Activated CD8-positive, alpha-beta memory T cell treated with anti-CD3 and anti-CD28 coated beads for 1 hour (primary cell): ENCODE measurements at places on chromosomes 7 and 10.

GRCh38 chr10:22657566-22658225 lies 56.7 kb downstream of the PIP4K2A start:
- no peak for DNase-seq

DNA sequence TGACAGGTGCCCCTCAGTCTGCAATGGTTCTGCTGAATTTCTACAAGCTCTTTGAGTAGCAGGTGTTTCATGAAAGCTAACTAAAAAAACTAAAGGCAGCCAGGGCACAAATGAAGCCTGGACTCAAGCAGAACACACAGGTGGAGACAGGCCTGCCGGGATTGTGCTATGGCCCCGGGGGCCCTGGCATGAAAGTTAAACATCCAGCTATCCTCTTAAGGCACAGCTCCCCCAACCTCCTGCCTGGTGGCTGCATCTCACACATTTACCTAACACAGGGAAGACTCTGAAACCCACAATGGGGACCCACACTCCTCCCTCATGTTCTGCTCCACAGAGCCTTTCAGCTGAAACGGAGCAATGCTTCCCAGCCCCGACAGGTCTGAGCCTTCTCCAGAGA lies 76.3 kb upstream of the CAMK2B start:
- no peak for DNase-seq

DNA sequence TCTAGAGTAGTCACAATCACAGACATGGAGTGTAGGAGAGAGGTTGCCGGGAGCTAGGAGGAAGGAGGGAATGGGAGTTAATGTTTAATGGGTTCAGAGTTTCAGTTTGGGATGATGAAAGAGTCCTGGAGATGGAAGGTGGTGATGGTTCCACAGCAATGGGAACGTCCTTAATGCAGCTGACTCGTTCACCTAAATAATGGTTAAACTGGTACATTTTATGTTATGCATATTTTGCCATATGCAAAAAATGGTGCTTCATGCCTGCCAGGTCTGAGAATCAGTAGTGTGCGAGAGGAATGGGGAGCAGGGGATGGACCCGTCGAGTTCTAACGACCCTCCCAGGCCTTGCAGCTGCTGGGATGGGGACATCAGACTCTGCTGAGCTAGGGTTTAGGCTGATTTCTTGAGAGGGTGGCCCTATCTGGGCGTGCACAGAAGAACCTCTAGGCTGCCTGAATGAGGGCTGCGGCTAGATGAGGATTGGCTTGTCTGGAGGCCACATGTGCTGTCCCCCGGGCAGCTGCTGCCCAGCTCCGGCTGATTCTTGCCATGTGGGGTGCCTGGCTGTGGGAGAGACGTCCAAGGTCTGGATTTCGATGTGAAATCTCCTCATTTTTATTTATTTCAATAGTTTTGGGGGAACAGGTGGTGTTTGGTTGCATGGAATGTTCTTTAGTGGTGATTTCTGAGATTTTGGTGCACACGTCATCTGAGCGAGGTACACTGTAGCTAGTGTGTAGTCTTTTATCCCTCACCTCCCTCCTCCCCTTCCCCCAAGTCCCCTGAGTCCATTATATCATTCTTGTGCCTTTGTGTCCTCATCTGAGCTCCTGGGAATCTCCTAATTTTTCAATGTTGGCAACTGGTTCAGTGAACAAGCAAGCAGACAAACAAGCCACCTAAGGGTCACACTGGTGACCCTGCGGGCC lies 116.0 kb downstream of the GRK5 start:
- no peak for DNase-seq

- no peak for DNase-seq
Observed at GRCh38 chr7:138170959-138171703, 94.9 kb downstream of the AKR1D1 start.

DNA sequence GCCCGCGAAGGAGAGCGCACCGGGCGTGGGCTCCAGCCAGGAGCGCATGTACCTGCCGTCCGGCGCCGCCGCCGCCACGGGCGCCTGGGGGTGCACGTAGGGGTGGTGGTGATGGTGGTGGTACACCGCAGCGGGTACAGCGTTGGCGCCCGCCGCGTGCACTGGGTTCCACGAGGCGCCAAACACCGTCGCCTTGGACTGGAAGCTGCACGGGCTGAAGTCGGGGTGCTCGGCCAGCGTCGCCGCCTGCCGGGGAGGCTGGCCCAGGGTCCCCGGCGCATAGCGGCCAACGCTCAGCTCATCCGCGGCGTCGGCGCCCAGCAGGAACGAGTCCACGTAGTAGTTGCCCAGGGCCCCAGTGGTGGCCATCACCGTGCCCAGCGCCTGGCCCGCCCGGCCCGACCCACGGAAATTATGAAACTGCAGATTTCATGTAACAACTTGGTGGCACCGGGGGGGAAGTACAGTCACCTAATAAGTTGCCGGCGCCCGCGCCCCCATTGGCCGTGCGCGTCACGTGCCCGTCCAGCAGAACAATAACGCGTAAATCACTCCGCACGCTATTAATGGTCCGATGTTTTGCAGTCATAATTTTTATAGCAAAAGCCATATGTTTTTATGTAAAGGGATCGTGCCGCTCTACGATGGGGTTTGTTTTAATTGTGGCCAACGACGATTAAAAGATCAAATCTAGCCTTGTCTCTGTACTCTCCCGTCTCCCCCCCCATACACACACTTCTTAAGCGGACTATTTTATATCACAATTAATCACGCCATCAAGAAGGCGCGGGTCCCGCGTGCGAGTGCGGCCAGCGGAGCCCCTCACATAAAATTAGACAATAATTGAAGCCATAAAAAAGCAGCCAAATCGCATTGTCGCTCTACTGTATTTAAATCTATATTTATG lies at the start of gene HOXA9:
Gene HOXA9 (minus strand): TSS at position 449 of the 907 bp plus-strand sequence. CDS start 80 bp downstream, at position 369.
- no peak for DNase-seq

DNA sequence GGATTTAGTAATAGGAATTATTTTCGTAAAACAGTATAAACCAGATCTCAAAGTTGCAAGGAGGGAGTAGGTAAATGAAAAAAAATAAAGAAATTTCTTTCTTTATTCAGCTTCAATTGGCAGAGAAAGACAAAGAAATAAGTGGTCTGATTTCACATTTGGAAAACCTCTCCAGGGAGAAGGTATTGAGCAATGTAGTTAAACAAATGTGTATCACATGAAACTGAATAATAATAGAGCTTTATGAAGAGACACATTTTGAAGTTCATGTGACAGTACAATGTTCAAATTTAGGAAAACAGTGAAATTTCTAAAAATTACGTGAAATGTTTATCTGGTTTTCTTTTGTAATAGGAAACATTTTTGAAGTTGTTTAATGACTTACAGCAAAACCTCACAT lies 63.0 kb downstream of the TAX1BP1 start:
- DNase-seq = no peak

DNA sequence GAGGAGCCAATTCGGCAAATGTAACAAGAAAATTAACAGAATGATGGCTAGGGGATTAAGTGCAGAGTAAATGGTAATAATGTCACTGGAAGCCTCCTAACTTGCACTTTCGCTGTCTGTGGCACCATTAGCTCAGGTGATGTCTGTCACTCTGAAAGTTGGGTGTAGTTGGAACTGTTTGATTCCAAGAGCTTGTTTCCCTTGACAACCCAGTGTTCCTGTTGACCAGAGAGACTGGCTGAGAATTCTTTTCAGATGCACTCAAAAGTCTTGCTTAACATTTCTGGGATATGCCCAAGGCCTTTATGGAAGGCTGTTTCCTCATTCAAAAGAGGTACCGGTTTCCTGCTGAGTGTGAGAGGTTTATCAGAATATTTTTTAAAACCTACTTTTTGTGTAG lies 49.6 kb downstream of the PLPP4 start:
- DNase-seq = no peak

DNA sequence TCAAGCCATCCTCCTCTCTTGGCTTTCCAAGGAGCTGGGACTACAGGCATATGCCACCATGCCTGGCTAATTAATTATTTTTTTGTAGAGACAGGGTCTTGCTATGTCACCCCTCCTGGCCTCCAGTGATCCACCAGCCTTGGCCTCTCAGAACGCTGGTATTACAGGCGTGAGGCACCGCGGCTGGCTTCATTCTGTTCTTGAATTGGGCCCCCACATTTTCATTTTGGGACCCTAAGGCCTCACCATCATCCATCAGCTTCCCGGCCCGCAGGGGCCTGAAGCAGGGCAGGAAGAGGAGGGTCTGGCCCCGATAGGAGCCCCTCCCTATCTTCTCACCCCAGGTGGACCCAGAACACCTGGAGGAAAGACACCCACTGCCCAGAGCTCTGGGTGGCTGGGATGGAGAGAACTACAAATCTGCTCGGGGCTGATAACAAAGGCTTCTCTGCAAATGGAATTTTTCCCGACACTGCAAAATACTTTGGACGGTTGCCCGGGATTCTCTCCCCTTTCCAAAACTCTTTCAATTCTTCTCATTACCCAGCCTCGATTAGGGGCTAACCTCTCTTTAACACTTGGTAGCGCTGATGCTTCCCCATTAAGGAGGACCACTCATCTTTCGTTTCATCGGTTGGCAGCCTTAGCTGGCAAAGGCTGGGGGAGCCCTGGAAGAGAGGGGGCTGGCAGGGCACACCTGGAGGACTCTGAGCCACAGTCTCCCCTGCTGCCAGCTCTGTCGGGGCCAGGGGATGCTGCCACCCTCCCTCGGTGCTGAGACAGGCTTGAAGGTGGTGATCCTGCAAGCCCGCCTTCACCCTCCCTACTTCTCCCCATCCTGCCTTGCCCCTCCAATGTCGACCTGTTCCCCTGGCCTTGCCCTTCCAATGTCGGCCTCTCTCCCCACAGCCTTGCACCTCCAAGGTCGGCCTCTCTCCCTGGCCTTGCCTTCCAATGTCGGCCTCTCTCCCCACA lies 81.0 kb upstream of the GNA12 start:
- no peak for DNase-seq

DNA sequence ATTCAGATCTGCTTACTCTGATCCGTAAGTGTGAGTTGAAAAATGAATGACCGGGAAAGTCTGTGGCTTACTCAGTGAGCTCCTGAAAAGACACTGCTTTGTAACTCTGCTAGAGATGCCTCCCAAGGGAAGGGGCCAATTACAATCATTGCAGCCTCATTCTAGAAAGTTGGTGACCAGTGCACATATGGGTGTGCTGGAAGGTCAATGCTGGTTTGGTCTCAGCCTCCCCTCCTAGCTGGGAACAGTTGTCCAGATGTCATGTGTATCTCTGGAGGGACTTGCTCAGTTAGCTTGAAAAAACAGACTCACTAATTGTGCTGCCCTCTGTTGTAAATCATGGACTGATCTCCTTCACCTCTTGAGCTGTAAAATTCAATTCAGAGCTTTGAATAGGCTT lies 405.0 kb downstream of the ADRA2A start:
- no peak for DNase-seq

GRCh38 chr10:82092111-82092510 lies 217.1 kb downstream of the NRG3 start:
- no peak for DNase-seq

DNA sequence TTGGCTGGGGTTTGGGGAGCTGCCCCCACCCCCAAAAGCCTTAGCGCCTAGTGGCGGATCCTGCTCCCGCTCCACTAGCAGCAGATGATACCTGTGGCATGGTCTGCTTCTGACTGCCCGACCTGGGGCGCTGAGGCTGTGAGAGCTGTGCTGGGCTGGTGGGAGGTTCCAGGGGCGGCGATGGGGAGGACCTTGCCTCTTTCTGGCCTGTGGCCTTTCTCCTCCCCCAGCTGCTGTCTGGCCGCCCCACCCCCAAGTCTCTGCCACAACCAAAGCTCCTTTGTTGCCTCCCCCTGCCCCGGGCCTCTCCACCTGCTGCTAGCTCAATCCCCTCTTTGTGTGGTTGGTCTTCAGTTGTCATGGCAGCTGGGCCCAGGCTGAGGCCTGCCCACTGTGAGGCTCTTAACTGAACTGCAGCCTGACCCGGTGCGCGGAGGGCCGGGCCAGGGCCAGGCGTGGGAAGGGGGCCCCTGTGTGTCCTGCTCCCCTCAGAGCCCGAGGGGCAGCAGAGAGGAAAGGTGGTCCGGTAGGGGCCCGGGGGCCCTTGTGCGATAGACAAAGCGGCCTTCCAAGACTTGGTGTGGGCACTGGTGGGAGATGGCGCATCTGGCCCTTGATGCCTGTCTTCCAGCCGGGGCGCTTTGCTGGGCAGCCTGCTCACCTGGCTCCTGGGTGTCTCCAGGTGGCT lies 4.7 kb downstream of the ZNF775 start:
- DNase-seq = no peak
